ENCODE measurements at places on chromosomes 5 and 9. TPM values are rescaled to one million over a fixed set of nuclear protein-coding genes. Genes with fewer than 3 reads are reported as not detected.
A peak's percentile ranks its signal among the peaks of the same experiment; 100 is the strongest.

FST gene
- total RNA-seq: 0.47 TPM

DNA sequence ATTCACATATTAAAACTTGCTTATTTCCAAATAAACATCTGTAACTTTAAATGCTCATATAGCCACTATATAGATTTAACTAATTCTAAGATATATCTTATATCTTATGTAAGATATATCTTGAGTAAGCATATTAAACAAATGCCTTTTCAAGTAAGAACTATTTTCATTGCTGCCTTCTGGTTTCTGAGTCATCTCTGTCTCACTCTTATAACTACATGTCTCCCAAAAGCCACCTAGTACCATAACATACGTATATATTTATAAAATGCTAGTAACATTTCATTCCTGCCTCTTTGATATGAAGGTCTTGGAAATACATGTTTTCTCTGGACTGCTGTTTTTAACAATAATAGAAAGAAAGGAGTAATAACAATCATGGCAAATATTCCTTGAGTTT, 429.5 kb downstream of the DTWD2 start:
- no peak for DNase-seq
- H3K4me3 ChIP-seq: no peak overlapping the region
- no peak overlapping the region for H3K27ac ChIP-seq
- H3K27me3 ChIP-seq: no peaks in the 10 kb centered on the region
- no peaks in the 10 kb centered on the region for H3K4me1 ChIP-seq

- no peak for DNase-seq
- H3K27ac ChIP-seq: no peak overlapping the region
- peaks cover 2% of the 10 kb centered on the region for H3K4me1 ChIP-seq
Measured at GRCh38 chr5:34488984-34489383, 167.1 kb upstream of the RAI14 start.

GRCh38 chr5:180395540-180396274, 42.6 kb upstream of the GFPT2 start:
- no peak for DNase-seq
- H3K4me1 ChIP-seq: no peaks in the 10 kb centered on the region
- H3K27ac ChIP-seq: no peak overlapping the region
- no peaks in the 10 kb centered on the region for H3K36me3 ChIP-seq

DNA sequence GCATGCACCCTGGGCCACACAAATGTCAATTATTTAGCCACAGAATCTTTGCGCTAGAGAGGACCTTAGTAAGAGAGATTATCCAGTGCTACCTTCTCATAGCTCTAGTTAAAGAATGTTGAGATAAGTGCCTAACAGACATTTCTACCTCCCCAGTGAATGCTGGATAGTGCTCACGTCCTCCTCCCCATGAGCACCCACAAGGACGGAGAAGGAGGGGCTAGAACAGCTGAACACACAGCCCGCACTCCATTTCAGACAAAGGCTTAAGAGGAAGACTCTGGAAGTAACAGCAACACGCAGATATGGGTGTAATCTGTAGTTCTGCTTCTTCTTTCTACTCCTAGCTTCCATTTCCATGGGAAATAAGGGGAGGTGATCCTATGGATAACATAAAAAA, 120.5 kb downstream of the FEM1C start:
- peaks cover 29% of the 10 kb centered on the region for H3K27me3 ChIP-seq
- no peak overlapping the region for H3K4me3 ChIP-seq
- H3K36me3 ChIP-seq: no peaks in the 10 kb centered on the region
- no peaks in the 10 kb centered on the region for H3K4me1 ChIP-seq
- no peak overlapping the region for H3K27ac ChIP-seq

CDKN2B gene
- 0.93 TPM for total RNA-seq

PCSK5 gene
- 1.1 TPM for total RNA-seq

ADAMTS6 gene
- 4.0 TPM for total RNA-seq

DNA sequence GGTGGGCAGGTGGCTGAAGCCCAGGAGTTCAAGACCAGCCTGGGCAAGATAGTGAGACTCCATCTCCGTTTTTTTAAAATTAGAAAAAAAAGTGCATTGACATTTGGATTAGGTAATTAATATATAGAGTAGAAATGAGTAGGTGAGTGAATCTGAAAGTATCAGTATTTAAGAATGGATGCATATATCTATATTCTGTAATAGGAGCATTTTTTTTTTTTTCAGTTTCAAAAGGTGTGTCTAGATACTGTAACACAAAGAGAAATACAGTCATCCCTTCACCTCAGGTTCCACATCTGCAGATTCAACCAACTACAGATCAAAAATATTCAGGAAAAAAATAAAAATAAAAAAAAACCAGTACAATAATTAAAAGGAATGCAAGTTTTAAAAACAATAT, 50.8 kb downstream of the RBM27 start:
- peaks cover 9% of the 10 kb centered on the region for H3K4me1 ChIP-seq
- no peak overlapping the region for H3K27ac ChIP-seq
- H3K36me3 ChIP-seq: peaks cover 33% of the 10 kb centered on the region
- H3K4me3 ChIP-seq: no peak overlapping the region
- H3K27me3 ChIP-seq: no peaks in the 10 kb centered on the region

GRCh38 chr5:172438319-172438668, 16.0 kb downstream of the SH3PXD2B start:
- no peak overlapping the region for H3K4me3 ChIP-seq
- H3K36me3 ChIP-seq: no peaks in the 10 kb centered on the region
- no peak overlapping the region for H3K27ac ChIP-seq
- no peak for DNase-seq
- peaks cover 3% of the 10 kb centered on the region for H3K4me1 ChIP-seq
- peaks cover 20% of the 10 kb centered on the region for H3K27me3 ChIP-seq

DNA sequence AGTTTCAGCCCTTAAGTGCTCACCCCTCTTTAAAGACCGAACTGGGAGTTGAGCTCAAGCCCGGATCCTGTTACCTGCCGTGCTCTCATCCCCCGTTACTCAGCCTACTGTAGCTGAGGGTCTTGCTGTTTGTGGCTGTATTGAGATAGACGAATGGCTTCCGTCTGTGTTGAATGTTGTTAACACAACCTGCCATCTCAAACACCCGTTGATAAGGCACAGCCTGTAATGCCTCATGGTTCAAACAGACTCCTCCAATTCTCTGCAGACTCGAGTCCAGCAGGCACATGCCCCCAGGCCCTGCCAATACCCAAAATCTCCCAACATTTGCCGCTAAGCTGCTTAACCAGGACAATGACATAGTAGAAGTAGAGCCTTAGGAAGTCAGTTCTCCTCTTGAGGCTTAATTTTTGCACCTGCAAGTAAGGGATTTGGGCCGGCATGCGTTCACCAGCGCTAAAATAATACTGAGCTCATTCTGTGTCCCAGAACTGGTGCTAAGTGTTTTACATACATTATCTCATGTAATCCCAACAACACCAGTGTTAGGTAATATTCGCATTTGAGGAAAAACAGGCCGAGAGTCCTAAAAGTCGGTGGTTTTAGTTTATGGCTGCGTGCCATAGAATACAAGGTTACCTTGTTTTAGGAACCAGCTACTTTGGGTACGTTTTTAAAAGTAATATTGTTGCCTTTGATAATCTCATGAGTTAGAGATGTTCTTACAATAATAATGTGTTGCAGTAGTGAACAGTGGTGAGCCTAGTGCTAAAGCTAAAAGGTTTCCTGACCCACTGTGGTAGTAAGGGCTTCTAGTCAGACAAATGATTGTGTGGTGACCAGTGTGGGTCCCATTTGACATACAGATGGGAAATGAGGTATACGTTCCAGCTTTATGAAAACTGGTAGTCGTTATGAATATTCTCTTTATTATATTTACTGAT, 1.5 kb upstream of the RFX3 start:
- DNase-seq: peak; percentile 48
- peaks cover 27% of the 10 kb centered on the region for H3K36me3 ChIP-seq
- no peaks in the 10 kb centered on the region for H3K27me3 ChIP-seq
- peak overlapping the region; percentile 96 for H3K4me3 ChIP-seq
- H3K27ac ChIP-seq: peak overlapping the region; percentile 100

DNA sequence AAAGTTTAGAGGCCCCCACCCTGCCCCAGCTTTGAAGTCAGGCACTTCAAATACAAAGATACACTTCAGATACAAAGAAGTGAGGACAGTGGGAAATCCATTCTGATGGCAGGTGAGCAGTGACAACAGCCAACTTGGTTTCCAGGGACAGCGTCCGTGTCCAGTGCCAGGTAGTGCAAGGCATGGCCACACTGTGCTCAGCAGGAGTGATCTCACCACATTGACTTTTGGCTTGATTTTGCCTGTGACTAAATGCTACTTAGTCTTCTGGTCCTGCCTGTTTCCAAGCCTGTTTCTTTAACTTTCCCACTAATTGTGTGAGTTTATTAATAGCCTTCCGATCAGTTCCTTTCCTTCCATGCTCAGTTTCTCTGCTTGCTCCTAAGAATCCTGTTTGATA, 72.6 kb upstream of the PALM2AKAP2 start:
- H3K27me3 ChIP-seq: no peaks in the 10 kb centered on the region
- no peak for DNase-seq
- no peaks in the 10 kb centered on the region for H3K36me3 ChIP-seq
- H3K4me3 ChIP-seq: no peak overlapping the region
- H3K27ac ChIP-seq: no peak overlapping the region

- peak within 1 kb of the TSS; percentile 83 for H3K27ac ChIP-seq
- peak within 1 kb of the TSS; percentile 85 for H3K4me3 ChIP-seq
- DNase-seq: peak; percentile 85
- peaks cover 27% of the 10 kb centered on the region for H3K4me1 ChIP-seq
Measured at GRCh38 chr9:136245219-136246150, at the start of gene QSOX2. TSS of gene QSOX2 (minus strand) at chr9:136245812. CDS start at chr9:136245803, 9 bp downstream.

GRCh38 chr9:125696106-125696647, 10.8 kb downstream of the MAPKAP1 start:
- H3K36me3 ChIP-seq: peaks cover 6% of the 10 kb centered on the region
- DNase-seq: no peak
- no peak overlapping the region for H3K4me3 ChIP-seq
- peaks cover 3% of the 10 kb centered on the region for H3K4me1 ChIP-seq
- H3K27ac ChIP-seq: no peak overlapping the region
- no peaks in the 10 kb centered on the region for H3K27me3 ChIP-seq

DNA sequence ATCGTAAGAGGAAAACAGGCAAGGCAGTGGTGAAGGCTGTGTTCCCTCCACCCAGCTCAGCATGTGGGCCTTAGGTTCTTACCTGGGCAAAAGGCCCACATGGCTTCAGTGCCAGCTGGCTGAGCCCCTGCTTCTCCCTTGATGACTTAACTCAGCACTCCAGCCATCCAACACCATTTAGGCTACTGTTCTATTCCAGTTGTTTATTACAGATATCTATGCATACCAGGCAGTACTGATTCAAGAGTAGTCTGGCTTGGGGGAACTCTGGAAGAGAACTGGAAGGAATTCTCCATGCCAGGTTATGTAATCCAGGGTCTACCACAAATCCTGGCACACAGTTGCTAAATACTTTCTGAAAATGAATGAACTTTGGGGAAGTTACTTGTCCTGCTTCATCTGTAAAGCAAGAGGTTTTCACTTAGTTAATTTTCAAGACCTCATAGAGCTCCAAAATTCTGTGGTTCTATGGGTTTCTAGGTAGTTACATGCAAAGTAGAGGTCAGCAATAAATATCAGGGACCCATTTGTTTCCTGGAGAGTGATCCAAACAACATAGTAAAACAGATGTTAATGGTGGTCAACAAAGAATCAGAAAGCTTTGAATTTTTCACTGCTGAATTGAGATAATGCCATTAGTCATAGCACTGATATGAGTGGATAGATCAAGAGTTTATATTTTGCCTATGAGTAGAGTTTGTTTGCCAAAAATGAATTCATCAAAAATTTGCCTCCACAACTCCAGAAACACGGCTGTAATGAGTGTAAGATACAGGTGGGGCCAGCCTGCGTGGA, 88.2 kb upstream of the OSMR start:
- no peak for DNase-seq
- H3K27ac ChIP-seq: no peak overlapping the region
- no peaks in the 10 kb centered on the region for H3K36me3 ChIP-seq
- H3K4me1 ChIP-seq: no peaks in the 10 kb centered on the region
- H3K27me3 ChIP-seq: peaks cover 20% of the 10 kb centered on the region
- no peak overlapping the region for H3K4me3 ChIP-seq

CYLC2 gene
- not detected for total RNA-seq

CLPTM1L gene
- 107 TPM for total RNA-seq

DOCK2 gene
- total RNA-seq: 321 TPM

GRCh38 chr5:98936948-98937715, 8.3 kb upstream of the CHD1 start:
- peaks cover 11% of the 10 kb centered on the region for H3K36me3 ChIP-seq
- DNase-seq: no peak
- no peak overlapping the region for H3K4me3 ChIP-seq
- H3K27me3 ChIP-seq: no peaks in the 10 kb centered on the region
- H3K27ac ChIP-seq: no peak overlapping the region

DNA sequence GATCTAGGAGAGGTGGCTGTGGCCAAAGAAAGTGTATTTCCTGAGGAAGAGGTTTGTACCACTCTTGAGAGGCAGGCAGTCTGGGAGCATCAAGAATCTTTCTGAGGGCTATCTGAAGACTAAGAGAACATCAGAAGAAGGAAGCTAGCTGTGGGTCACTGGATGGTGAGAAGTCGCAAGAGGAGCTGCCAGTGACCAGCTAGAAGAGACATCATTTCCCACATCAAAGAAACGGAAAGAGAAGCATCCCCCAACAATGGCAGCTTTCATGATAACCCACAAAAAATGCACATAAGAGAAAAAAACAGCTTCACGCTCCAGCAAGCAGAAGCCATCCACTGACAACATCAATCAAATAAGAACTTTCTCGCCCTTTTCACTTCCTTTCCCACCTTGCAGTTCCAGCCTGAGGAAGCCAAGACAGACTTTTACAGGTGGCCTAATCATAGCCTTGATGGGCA, 25.0 kb upstream of the CEP78 start:
- no peak overlapping the region for H3K4me3 ChIP-seq
- H3K4me1 ChIP-seq: peaks cover 30% of the 10 kb centered on the region

SIT1 gene
- 144 TPM for total RNA-seq

DNA sequence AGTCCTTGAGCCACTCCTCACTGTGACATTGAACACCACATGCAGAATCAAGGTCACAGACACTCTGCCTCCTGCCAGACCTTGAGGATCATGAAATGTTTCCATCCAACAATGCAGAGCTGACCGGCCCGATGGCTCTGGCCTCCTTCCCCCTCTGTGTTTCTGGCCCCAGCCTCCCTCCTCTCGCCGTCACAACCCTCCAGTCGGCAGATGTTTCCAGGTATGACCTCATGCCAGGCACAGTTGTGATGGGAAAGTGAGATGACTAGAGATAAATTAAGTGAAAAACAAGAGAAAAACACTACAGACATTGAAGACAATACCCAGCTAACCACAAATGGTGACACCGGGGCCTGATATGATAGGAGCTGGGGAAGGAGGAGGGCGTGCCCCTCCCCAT, 9.8 kb downstream of the NTNG2 start:
- no peak for DNase-seq
- peaks cover 3% of the 10 kb centered on the region for H3K27me3 ChIP-seq
- no peak overlapping the region for H3K4me3 ChIP-seq
- no peaks in the 10 kb centered on the region for H3K4me1 ChIP-seq
- H3K36me3 ChIP-seq: no peaks in the 10 kb centered on the region

- H3K4me3 ChIP-seq: no peak overlapping the region
- H3K4me1 ChIP-seq: peaks cover 11% of the 10 kb centered on the region
- no peaks in the 10 kb centered on the region for H3K36me3 ChIP-seq
- no peak for DNase-seq
- H3K27me3 ChIP-seq: no peaks in the 10 kb centered on the region
Measured at GRCh38 chr5:135318924-135319323, 80.1 kb downstream of the MACROH2A1 start.

CPEB4 gene
- total RNA-seq: 15.8 TPM

SLC6A18 gene
- not detected for total RNA-seq

Data from activated CD8-positive, alpha-beta memory T cell treated with anti-CD3 and anti-CD28 coated beads, Interleukin-2, amount 10 ng/mL, durations not matched to agents 7 days and 5 days (primary cell).